Bladder microvascular endothelial cell (primary cell): ENCODE measurements at places on chromosomes 13 and 19. TPM values are rescaled to one million over a fixed set of nuclear protein-coding genes. Genes with fewer than 3 reads are reported as not detected.

ZNF709 gene
- total RNA-seq: 2.3 and 3.5 TPM in 2 replicates

ZSCAN4 gene
- total RNA-seq: not detected in 2 replicates

ATP8B3 gene
- 0.65 and 1.3 TPM in 2 replicates for total RNA-seq

LILRB5 gene
- not detected in 2 replicates for total RNA-seq

ECSIT gene
- 25.8 and 32.9 TPM in 2 replicates for total RNA-seq

KPNA3 gene
- total RNA-seq: 25.6 and 50.3 TPM in 2 replicates

GJA3 gene
- total RNA-seq: under 0.01 TPM in 1 of 2 replicates, not detected in the other

NFIX gene
- 2.1 and 13.0 TPM in 2 replicates for total RNA-seq

ACOD1 gene
- not detected in 2 replicates for total RNA-seq

COX7A1 gene
- 27.5 and 56.7 TPM in 2 replicates for total RNA-seq

KIR3DL2 gene
- not detected in 2 replicates for total RNA-seq

SPPL2B gene
- total RNA-seq: 12.0 and 50.8 TPM in 2 replicates

COL4A1 gene
- total RNA-seq: 1,051 and 3,407 TPM in 2 replicates

FCAR gene
- total RNA-seq: not detected in 2 replicates

CD177 gene
- under 0.01 and 0.69 TPM in 2 replicates for total RNA-seq

KIR2DL3 gene
- total RNA-seq: not detected in 2 replicates

KCNC3 gene
- total RNA-seq: under 0.01 and 0.38 TPM in 2 replicates

PPP6R1 gene
- 20.4 and 44.2 TPM in 2 replicates for total RNA-seq

CGB7 gene
- under 0.01 TPM in 1 of 2 replicates, not detected in the other for total RNA-seq

RASIP1 gene
- total RNA-seq: 60.3 and 78.2 TPM in 2 replicates

NKPD1 gene
- total RNA-seq: under 0.01 and 0.13 TPM in 2 replicates

MAB21L1 gene
- total RNA-seq: not detected in 2 replicates
